ENCODE measurements at places on chromosomes 7 and 10. TPM values are rescaled to one million over a fixed set of nuclear protein-coding genes. Genes with fewer than 3 reads are reported as not detected.

- DNase-seq = no peak
Observed at GRCh38 chr10:68553138-68553537, 7.0 kb upstream of the TET1 start.

DNA sequence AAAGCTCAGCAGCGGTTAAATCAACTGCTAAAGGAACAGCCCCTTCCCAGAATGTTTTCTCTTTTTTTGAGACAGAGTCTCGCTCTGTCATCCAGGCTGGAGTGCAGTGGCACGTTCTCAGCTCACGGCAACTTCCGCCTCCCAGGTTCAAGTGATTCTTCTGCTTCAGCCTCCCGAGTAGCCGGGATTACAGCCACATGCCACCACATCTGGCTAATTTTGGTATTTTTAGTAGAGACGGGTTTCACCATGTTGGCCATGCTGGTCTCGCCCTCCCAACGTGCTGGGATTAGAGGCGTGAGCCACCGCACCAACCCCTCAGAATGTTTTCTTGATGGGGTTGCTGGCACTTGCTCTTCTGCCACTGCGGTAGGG is 59.8 kb upstream of the IL6 start:
- no peak for DNase-seq

- DNase-seq = no peak
Observed at GRCh38 chr10:47049056-47049851, 138.0 kb downstream of the PTPN20 start.

AKR1C4 gene
- total RNA-seq = not detected

BTBD16 gene
- total RNA-seq = 0.67 TPM

All from lung (tissue), 17 donors.